Prostate gland (tissue), 2 donors: ENCODE measurements at places on chromosomes 3 and 15. TPM values are rescaled to one million over a fixed set of nuclear protein-coding genes. Genes with fewer than 3 reads are reported as not detected.

The SMARCC1 gene
- 58.7 TPM for total RNA-seq

The FILIP1L gene
- 28.2 TPM for total RNA-seq

The RTP1 gene
- total RNA-seq = not detected

The MYZAP gene
- 25.1 TPM for total RNA-seq

The ITIH3 gene
- total RNA-seq = 9.6 TPM

DNA sequence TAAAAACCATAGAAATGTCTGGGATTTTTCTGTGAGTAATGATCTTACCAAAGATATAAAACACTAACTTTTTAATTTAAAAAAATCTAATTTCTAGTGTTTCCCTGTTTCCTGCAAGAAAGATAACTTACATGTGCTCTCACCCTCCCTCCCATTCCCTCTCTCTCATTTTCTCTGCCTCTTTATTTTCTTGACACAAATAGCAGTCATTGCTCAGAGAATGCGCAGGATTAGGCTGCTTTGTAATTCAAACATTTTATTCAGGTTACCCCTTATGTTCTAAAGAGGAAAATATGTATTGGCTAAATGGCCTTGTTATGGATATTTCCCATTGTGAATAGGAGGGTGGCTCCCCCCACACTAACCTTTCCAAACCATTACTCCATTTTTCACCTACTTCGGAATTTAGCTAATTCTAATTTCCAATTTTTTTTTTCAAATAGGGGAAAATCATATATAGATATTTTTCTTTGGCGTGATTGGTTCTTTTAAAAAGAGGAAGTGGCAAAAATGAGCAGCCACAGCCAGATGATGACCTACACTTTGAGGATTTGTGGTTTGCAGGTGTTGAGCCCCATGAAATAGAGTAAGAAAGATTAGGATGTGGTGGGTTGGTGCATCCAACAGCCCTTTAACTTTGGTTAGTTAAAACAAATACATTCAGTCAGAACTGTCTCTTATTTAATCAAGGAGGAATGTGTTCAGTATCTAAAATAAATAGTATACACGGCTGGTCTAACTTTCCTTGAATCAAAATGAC lies 554.4 kb downstream of the IGSF11 start:
- no peaks in the 10 kb centered on the region for H3K27me3 ChIP-seq
- H3K4me1 ChIP-seq = no peaks in the 10 kb centered on the region
- H3K36me3 ChIP-seq = no peaks in the 10 kb centered on the region
- H3K27ac ChIP-seq = no peak overlapping the region

GRCh38 chr3:120450600-120451271 lies at the start of gene FSTL1:
Gene FSTL1 (minus strand): TSS chr3:120450992. CDS start chr3:120450746, 246 bp downstream.
- H3K4me1 ChIP-seq = peaks cover 16% of the 10 kb centered on the region
- no peaks in the 10 kb centered on the region for H3K27me3 ChIP-seq
- peak; percentile 64 for DNase-seq
- H3K4me3 ChIP-seq = peak within 1 kb of the TSS; percentile 80

DNA sequence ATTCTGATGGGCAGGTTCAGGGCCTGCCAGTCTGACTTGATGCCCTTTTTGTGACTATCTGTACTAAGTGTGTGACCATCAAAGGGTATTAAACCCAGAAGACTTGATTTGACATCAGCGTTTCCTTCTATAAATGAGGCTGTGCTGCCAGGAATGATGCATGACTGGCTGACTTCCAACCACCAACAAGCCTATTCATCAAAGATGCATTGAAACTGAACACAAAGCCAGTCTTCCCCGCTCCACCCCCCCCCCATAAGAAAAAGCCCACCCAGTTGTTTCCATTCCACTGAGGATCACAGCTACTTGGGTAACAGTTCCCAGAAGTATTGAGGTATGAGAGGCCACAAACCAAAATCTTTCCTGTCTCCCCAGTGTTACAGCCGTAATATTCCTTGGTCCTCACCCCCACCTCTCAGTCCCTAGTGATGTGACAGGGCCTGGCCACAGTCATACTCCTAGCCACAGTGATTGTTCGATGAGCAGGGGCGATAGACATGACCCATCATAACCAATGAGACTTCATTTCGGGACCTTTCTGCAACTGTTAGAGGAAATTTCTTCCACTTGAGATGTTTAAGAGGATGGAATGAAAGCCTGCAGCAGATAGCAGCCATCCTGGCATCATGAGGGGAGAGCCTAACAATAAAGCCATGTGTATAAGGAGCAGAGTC lies 22.6 kb downstream of the SH3BP5 start:
- peak overlapping the region; percentile 22 for H3K27ac ChIP-seq
- H3K36me3 ChIP-seq = no peaks in the 10 kb centered on the region
- no peak for DNase-seq
- H3K27me3 ChIP-seq = no peaks in the 10 kb centered on the region
- H3K4me3 ChIP-seq = no peak overlapping the region
